ENCODE measurements at places on chromosomes 3 and 15.

- DNase-seq: no peak
Measured at GRCh38 chr3:61117045-61117898, 134.0 kb downstream of the FHIT start.

DNA sequence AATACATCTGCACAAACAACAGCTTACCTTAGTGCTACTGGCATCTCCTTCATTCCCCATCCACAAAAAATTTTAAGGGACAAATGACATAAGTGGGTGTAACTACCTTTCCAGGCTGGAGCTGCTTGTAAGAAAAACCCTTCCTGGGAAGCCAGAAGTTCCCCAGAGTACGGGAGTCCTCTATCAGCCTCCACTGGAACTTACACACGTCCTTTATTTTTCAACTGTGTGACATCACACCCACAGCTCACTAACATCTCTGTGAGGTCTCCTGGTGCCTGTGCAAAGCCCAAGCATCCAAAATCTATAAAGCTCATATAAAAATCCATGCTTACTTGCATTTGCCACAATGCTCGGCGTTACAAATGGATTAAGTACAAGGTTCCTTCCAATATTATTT lies 27.6 kb downstream of the LRIG1 start:
- no peak for DNase-seq

DNA sequence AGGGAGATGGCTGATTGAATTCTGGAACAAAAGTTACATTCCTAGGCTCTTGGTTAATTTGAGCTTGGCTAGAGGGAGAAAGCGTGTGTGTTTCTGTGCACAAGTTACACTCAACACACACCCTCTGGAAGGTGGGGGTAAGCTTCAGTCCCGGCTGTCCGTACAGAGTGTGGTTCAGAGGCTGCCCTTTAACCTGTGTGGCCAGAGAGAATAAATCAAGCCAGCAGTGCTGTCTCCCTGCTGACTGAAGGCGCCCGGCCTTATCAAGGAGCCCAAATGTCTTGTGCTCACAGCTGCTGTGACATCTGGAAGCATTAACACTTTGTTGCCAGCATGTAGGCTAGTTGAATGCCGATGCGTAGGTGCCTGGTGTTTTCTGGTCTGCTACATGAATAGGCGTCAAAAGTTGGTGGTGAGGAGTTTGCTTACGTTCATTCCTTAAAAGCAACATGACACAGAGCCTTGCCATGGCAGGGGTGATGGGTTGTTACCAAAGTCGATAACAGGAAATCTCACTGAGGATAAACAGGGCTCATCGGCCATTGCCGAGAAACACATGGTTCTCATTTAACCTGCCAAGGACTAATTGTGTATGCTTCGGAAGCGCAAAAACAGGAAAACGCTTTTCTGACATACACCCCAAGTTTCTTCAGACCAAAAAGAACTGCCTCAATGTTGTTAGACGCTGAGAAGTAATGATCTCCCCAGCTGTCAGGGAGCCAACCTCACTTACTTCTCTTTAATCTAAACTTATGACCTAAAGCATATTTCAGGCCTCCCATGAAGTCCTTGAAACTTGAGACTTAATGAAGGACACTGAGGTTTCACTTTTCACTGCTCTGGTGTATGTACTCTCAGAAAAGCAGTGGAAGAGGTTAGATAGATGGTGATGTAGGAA lies 95.8 kb upstream of the CTDSPL start:
- no peak for DNase-seq

GRCh38 chr15:47803767-47804166 lies 86.5 kb downstream of the SEMA6D start:
- DNase-seq: no peak

GRCh38 chr15:50883903-50884302 lies 24.6 kb upstream of the AP4E1 start:
- DNase-seq: no peak

DNA sequence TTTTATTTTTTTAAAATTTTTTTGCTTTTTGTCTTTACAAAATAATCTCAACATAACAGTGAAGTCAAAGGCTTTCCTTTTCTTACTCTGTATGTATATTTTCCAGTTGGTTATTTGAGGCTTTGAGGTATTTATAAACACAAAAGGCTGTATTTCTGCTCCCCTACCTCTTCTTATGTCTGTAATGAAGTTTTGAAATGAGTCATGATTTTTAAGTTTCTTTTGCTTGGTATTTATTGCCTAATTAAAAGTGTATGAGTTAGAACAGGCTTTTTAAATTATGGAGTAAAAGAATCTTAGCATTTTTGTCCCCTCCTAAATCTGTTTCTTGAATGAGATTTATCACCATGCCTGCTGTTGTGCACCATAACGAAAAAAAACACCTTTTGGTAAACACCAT lies 66.0 kb downstream of the DCUN1D1 start:
- no peak for DNase-seq

- DNase-seq: no peak
Measured at GRCh38 chr3:27570421-27571106, 86.4 kb upstream of the SLC4A7 start.
